ENCODE measurements at places on chromosomes 4 and X.

GRCh38 chrX:28920153-28920943 is 333.1 kb downstream of the IL1RAPL1 start:
- DNase-seq = no peak

DNA sequence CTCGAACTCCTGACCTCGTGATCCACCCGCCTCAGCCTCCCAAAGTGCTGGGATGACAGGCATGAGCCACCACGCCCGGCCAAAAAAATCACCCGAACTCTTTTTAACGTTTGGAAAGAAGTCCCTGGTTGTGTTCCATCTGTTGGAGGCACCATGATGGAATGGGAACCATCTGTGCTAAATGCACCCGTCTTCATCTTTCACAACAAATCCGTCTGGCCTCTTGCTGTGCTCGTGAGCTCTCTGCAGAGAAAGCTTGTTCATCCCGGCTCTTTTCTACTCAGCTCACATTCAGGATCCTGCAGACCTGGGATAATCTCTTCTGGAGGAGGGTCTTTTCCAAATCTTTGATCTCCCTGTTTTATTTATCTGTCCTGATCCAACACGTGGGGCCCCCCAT is 188.8 kb downstream of the CRLF2 start:
- DNase-seq = no peak

- DNase-seq = no peak
Observed at GRCh38 chrX:153816831-153817690, 13.3 kb downstream of the PDZD4 start.

DNA sequence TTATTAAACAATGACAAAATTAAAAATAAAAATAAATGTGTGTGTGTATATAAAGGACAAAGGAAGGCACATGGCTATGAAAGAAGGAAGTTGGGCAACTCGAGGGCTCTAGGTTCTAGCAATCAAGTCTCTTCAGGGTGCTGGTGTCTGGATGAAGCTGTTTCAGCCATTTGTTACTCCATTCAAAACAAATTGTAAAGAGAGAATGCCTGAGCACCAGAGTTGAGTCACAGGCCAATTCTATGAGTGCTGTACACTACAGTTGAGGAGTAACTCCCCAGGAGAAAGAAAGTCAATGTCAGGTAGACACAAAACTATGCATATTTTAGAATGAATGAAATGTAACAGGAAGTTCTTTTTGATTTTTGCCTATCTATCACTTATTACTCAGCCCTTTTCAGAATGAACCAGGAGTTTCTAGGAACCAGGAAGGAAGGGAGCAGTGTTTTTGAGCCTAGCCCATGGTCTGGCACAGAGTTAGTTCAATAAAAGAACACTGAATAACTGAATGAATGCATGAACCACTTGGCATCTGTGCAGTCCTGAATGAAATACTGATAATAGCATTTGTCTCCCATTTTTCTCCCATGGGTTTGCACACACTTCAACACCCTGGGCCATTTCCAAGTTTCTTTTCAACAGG is 151.7 kb upstream of the CPEB2 start:
- no peak for DNase-seq

GRCh38 chr4:73828956-73829355 is 7.5 kb upstream of the CXCL6 start:
- DNase-seq = no peak

Measured in fibroblast of the conjunctiva (primary cell).